Dermis microvascular lymphatic vessel endothelial cell (primary cell): ENCODE measurements at places on chromosomes 3 and 15. TPM values are rescaled to one million over a fixed set of nuclear protein-coding genes. Genes with fewer than 3 reads are reported as not detected.

Gene KNG1
- not detected in 2 replicates for total RNA-seq

Gene MKRN2OS
- total RNA-seq = not detected in 2 replicates

Gene KPNA4
- total RNA-seq = 22.3 and 25.4 TPM in 2 replicates

Gene GOLGA6D
- total RNA-seq = not detected in 2 replicates

Gene VEPH1
- total RNA-seq = 5.3 and 9.5 TPM in 2 replicates
